ENCODE measurements at places on chromosomes 3 and 15.
A peak's percentile ranks its signal among the peaks of the same experiment; 100 is the strongest.

DNA sequence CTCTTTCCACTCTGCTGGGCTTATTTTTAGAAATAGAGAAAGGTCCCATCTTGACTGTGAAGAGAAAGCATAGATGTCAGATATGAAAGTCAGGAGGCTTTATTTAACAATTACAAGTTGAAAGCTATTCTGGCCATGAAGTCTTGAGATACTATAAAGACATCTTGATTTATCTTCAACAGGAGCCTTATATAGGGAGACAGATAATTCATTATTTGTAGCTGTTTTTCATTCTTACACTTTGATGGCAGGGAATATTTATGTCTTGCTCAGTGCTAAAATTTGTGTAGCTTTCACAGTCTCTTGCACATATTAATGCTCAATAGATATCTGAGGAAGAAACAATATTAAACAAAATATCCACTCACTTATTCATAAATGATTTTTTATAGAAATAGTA is 248.8 kb downstream of the C3orf38 start:
- DNase-seq, result no peak

DNA sequence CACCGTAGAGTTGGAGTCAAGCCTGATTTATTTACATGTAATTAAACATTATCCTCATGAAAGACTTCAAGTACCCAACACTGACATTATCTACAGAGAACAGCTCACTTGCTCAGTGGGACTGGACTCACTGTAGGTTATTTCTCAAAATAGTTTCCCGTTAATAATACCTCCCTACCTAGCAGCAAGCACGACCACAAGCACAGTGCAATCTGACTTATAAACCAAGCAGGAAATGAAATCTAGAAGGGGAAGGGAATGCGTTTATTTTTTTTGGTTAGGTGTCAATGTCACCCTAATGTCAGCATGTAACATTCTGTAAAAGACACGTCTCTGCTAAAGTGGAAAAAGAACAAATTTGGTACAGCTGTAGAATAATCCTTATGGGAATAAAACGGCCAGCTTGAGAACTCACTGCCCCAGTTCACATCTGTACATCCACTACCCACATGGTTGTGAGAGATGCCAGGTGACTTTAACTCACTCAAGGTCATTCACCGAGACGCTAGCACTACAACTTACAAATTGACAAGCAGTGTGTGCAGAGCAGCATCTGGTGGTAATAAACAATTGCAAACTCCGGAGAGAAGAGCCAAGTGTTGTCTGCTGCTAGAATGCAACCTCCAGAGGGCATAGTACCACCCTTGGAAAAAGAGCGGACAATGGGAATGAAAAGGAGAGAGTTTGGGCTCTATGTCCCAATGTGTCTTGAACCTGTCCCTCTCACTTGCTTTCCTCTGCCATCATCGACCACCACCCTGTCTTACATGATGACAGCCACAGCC is 242.5 kb downstream of the CADPS start:
- no peak for DNase-seq

DNA sequence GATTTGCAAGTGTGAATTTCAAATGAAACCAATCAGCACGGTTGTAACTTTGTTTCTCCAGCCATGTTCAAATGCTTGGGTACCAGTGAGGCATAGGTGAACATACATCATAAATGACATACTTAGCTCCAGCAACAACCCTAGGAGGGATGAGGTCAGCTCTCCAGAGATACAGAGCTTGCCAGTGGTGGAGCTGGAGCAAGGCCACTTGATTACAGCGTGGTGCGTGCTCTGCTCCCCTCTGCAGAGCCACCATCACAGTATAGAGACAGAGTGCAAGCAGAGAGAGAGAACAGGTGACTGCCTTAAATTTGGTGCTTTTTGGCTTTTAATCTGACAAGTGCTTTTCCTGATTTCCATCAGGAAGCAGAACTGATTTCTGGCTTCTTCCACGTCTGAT is 275.1 kb downstream of the PDZRN3 start:
- DNase-seq, result no peak

DNA sequence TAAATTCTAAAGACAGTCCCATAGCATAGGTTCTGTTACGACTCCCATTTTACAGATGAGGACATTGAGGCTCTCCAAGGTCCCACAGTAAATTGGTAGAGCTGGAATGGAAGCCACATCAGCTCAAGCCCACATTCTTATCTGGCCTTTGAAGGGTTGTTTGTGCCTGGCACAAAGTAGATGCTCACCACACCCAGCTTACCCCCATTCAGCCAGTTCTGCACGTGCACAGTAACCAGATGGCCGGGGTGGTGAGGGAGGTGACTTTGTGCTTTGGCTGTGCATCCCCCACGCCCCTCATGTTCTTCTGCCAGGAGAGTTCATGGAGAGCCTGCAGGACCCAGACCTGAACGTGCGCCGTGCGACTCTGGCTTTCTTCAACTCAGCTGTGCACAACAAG is 16.2 kb downstream of the RPL32 start:
- no peak for DNase-seq

DNA sequence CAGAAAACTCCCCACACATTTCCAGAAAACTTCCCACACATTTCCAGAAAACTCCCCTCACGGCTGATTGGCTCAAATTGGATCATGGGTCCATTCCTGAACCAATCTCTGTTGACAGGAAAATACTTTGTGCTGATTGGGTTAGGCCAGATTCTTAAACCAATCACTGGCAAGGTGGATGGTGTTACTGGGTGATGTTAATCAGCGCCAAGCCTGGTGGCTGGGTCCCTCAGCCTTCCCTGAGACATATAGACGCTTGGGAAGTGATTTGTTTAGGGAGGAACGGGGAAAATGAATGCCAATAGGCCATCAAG is 199.4 kb upstream of the UBE2E2 start:
- no peak for DNase-seq

DNA sequence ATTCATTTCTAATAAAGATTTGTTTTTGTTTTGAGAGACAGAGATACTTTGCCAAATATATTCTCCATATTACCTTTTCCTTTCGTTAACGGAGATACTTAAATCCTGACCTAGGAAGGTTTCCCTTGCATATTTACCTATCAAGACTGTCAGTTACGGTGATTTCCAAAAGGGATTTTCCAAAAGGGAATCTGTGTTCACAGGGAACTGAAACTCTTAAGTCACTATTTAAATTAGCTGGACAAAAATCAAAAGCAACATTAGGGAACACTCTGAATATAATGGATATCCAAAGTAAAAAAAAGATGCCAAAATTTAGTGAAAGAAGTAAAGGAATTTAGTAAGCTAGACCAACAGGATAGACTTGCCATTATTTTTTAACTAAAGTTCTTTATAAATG is 576 bp downstream of the LRRFIP2 start:
- DNase-seq, result no peak

- DNase-seq, result no peak
Measured at GRCh38 chr3:166554023-166554422, 716.8 kb upstream of the BCHE start.

DNA sequence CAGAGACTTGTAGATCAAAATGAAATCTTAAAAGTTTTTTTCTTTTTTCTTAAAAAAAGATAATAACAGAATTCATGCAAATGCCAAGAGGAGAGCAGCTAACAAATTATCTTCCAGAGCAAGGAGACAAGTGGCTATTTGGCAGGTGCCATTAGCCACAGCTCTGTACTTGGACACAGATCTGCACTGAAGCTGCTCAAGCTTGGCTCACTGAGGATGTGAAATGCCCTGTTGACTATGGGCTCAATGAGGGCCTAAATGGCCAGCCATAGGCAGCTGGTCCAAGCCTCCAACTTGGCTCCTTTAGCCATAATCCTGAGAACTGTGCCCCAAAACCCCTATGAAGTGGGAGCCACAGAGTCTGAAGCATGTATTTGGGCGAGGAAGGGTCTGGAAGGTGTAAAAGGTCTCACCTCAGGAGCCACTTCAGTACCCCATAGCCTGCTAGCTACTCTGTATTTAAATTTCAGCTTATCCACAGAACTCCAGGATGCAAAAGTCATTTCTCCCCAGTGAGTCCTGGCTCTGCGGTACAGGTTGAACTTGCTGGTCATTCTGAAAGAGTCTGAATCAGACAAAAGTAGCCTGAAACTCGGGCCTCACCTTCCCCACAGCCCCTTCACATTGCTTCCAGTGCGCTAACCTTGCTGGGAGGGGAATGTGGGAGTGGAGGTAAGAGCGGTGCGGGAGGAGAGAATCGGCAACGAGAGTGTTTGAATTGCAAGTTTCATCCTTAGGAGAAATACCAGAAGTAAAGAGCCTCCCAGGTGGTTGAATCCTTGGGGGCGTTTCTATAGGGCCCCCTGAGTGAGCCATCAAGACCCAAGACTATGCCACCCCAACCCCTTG is 48.0 kb downstream of the ZIC4 start:
- no peak for DNase-seq

GRCh38 chr15:63601704-63602185 is 4.6 kb downstream of the FBXL22 start:
- DNase-seq, result no peak

GRCh38 chr15:32106401-32107381 is 76.4 kb downstream of the CHRNA7 start:
- no peak for DNase-seq

DNA sequence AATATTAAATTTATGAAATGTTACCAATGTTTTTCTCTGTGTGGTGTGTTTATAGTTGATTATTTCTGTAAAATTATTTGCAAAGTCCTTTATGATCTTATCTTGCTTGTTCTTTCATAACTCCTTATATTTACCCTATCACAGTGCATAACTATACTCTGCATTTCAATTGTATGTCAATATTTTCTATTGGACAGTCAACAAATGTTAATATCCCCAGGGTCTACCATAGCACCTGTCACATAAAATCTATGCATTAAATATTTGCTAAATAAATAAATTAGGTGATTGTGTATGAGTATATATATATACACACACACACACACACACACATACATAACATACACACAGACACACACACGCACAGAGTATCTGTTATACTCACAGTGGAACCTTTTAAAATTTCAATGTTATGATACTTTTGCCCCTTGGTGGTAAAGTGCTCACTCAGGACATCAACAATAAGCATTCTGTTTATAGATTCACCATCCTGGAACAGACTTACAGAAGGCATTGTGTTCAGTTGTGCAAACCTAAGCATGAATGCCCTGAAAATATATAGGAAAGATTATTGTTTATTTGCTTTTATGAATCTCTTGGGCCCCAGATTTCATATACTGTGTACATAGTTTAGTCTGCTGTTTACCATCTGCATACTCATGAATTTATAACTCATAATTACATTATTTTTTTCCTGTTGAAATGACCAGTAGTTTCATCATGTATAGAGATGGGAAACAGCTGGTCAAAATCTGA is 443.7 kb downstream of the EPHA6 start:
- no peak for DNase-seq

DNA sequence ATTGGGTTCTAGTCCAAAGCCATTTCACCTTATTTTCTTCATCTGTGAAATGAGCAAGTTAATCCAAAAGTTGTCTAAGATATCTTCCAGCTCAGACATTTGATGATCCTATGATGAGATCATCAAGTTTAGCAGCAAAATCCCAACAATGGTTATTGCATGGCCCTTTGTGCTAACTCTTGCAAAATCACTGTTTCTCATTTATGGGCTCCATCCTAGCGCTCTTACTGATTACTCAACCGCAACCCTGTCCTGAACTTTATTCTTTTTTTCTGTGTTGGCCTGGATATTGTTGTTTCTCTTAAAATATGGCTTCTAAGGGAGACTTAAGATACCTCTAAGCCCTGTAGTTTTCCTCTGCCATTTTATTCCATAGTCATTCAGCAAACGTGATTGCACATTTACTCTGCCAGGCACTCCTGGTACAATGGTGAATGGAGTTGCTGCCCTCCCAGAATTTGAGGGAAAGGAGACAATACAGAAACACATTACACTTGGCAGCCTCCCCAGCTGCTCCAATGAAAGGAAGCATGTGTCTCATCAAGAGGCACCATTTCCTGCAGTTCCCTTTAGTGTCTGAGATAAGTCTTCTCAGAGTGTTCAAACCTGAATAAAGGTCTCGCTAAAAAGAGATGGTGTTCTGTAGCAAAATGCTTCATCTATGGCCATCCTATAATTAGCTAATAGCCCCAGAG is 4.4 kb downstream of the GXYLT2 start:
- DNase-seq, result no peak

GRCh38 chr15:90594301-90594738 is 64.6 kb downstream of the CRTC3 start:
- peak; percentile 57 for DNase-seq

DNA sequence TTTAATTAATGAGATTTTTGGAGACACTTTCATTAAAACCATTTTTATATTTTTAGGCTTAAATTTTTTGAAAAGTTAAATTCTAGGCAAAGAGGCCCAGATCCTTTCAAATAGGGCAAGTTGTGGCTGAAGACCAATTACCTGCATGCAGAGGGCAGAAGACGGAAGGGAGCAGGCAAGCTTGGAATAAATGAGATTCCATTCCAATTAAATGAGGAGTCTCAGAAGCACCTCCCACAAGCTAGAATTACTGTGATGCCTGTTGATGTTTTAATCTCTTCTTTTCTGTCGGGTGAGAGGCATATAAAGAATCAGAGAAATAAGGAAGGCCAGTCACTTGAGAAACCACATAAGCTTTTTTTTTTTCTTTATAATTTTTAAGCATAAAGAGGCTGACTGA is 46.8 kb downstream of the KBTBD8 start:
- no peak for DNase-seq

DNA sequence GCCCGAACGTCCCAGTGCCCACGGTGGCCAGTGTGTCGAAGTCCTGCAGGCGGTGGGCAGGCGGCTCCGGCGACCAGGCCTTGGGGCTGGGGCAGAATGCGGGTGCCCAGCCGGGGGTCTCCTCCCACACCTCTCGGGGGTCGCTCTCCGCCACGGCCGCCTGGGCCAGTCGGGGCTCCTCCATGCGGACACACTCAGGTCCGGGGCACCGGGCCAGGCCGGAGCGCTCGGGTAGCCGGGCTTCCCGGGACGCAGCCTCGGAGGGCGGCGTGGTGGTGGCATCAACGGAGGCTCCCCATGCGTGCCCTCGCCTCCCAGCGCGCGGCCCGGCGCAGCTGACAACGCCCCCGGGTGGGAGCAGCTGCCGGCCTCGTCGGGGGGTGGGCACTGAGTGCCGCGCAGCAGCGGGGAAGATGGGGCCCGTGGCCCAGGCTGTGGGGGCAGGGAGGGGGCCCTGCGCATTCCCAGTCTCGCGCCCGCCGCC is 30.1 kb upstream of the CERS3 start:
- no peak for DNase-seq

DNA sequence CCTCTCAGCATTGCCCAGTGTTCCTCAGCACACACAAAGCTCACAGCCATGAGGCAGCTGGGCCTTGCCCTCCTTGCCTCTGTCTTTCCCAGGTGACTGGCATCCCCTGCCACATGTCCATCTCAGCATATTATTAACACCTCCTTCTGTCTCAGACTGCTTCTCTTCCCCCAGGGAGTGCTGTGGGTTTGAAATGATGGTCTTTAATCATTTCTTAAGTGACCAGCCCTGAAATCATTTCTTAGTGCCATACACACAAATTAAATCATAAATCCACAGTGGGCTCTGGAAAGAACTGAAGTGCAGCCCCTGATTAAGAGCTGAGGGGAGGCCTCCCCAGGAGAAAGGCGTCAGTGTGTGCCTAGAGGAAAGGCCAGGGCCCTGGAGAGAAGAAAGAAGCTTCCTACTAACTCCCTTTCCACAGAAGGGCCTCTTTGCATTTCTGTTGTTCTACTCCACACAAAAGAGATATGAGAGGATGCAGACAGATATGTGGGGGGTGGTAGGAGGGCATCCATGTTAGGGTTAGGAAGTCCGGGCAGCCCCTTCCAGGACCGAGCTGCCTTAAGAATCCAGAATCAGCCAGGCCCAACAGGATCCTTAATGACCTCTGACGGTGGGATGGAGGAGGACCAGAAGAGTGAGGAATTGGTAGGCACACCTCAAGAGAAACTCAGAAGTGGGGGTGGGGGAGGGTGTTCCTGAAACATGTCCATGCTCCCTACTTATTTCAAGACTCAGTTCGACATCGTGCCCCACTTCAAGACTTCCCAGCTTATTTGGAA is 290.8 kb downstream of the EPHB1 start:
- no peak for DNase-seq

- no peak for DNase-seq
Measured at GRCh38 chr3:34807611-34808010, 831.7 kb upstream of the ARPP21 start.

Data from stimulated activated CD8-positive, alpha-beta memory T cell treated with anti-CD3 and anti-CD28 coated beads, Interleukin-4, amount 100 ng/mL, for 4 hours (primary cell).